ENCODE measurements at places on chromosomes 5 and 9.

DNA sequence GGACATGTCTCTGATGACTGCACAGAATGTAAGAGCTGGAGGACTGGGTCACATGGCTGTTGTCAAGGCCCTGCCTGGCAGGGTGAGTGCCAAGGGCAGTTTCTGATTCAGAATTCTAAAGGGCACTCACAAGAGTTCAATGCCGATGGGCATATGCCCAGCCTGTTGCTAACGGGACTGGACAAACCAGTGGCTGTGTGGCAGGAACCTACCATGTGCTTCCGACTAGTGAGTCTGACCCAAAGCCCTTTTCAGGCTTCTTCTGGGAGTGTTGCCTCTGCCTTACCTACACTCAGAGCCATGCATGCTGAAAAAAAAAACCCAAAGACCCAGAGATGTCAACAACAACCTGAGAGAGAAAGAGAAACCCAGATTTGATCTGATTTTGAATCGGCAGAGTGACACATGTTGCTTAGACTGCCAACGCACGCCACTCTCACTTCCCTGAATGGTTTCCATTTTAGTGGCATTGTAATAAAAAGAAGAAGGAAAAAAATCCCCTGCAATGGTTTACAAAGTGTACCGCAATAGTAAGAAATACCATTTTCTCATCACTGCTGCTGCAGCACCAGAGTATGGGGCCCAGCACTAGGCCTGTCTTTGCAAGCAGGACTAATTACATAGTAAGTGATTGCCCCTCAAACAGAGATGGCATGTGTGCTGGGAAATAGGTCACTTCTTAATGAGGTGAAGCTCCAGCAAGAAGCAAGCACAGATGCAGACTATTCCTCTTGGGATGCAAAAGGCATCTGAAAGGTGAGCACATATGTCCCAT, 194.3 kb downstream of the PALM2AKAP2 start:
- DNase-seq: no peak

DNA sequence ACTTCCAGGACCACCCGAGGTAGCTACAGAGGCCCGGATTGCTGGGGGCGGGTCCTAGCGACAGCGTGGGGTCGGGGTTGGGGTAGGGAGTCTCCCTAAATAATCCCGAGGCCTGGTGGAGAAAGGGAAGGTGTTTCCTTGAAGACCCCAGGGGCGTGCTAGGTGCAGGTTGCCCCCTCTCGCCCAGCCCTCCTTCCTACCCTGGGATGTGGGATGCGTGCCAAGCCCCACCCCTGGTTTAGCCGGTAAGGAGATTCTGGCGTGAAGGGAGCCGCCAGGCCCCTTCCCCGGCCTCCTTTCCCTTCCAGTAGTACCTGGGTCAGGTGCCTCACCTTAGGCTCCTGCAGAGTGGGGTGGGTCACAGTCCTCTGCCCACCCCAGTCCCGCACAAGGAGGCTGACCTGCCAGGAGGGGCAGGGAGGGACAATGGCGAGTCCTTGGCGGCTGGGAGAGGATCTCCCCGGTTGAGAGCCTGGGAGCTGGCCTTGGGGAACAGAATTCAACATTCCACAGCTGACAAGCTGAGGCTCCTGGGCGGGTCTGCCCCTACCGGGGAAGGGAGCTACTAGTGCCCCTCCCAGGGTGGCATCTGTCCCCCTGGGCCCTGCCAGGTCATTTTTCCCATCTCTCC, 674 bp downstream of the TSPAN17 start:
- peak; percentile 16 for DNase-seq

- no peak for DNase-seq
These were observed 71.0 kb upstream of the FCN1 start for GRCh38 chr9:134988706-134989105.

DNA sequence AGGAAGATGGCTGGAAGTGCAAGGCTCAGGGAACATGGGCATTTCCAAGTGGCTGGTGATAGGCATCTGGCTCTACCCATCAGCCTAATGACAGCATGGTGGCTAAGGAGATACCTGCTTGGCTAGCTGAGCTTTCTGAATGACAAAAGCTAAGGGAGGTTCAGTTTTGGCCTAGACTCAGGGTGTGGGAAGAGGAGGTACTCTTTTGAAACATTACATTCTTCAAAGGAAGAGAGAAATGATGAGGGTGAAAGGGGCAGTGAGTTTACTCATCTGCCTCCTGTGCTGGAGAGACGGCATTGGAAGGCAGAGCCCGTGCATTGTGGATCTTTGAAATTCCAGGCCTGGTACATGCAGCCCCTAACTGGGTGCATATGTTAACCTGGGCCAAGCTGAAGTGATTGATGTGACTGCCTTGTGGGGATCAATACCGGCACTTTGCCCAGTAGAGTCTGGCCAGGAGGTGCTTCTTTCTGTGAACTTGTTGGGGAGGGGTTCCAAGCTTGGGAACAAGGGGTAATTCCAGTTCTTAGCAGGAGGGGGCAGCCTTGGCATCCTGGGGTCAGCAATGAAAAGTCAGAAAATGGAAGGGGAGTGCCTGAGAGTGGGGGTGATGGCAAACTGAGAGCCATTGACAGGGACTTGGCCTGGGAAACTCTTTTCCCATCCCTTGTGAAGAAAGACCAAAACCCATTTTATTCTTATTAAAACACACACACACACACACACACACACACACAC, 108.6 kb downstream of the ACER2 start:
- DNase-seq: no peak

GRCh38 chr9:88818495-88819201, 172.6 kb upstream of the S1PR3 start:
- DNase-seq: no peak

- no peak for DNase-seq
These were observed 373.0 kb downstream of the ARRDC3 start for GRCh38 chr5:91010090-91010489.

DNA sequence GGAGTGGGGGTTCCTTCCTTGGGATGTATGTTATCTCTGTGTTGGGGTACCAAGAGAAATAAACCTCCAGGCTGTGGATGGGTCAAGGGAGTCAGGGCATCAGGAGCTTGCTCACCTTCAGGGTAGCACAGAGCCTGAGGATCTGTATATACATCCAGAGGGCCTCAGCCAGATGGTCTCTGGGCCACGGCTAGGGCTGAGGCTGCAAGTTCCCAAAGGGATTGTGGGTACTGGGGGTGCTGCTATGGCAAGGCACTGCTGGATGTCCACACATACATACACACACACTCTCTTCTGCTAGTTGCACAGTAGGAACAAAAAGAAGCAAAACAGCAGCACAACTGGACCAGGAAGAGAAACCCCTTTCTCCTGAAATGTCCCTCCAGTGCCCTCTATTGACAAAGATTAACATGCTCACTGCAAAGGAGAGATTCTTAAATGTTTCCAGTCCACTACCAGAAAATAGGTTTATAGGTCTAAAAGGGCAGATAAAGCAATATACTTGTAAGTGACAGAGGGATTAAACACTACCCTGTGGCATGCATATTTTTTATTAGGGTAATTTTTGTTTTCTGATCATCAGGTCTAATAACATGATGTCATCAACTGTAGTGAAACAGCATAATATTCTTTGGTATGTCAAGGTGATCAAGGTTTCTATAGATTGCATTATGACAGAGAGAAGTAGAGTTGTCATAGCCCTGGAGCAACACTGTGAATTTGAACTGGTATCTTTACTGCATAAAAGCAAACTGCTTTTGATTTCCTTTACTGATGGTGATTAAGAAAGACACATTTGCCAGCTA, 56.3 kb upstream of the KCNN2 start:
- no peak for DNase-seq

GRCh38 chr5:113340537-113340936, 94.3 kb downstream of the TSSK1B start:
- no peak for DNase-seq

DNA sequence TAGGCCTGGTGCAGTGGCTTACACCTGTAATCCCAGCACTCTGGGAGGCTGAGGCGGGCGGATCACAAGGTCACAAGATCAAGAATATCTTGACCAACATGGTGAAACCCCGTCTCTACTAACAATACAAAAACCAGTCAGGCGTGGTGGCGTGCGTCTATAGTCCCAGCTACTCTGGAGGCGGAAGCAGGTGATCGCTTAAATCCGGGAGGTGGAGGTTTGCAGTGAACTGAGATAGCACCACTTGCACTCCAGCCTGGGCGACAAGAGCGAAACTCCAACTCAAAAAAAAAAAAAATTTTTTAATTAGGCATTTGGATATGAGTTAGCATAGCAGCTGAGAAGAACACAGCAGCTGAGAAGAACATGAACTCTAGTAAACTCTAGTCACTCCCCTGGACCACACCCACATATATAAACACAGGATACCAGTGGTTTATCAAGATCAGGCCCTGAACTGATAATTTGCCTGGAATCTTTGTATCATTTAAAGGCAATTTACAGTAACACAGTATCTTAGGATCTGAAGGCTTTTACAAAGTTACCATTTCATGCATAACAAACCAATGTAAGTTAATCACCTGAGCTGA, 4.6 kb upstream of the UGCG start:
- no peak for DNase-seq

GRCh38 chr5:332843-333242, 11.3 kb downstream of the AHRR start:
- no peak for DNase-seq

GRCh38 chr5:146307796-146308195, 30.8 kb upstream of the POU4F3 start:
- DNase-seq: no peak

DNA sequence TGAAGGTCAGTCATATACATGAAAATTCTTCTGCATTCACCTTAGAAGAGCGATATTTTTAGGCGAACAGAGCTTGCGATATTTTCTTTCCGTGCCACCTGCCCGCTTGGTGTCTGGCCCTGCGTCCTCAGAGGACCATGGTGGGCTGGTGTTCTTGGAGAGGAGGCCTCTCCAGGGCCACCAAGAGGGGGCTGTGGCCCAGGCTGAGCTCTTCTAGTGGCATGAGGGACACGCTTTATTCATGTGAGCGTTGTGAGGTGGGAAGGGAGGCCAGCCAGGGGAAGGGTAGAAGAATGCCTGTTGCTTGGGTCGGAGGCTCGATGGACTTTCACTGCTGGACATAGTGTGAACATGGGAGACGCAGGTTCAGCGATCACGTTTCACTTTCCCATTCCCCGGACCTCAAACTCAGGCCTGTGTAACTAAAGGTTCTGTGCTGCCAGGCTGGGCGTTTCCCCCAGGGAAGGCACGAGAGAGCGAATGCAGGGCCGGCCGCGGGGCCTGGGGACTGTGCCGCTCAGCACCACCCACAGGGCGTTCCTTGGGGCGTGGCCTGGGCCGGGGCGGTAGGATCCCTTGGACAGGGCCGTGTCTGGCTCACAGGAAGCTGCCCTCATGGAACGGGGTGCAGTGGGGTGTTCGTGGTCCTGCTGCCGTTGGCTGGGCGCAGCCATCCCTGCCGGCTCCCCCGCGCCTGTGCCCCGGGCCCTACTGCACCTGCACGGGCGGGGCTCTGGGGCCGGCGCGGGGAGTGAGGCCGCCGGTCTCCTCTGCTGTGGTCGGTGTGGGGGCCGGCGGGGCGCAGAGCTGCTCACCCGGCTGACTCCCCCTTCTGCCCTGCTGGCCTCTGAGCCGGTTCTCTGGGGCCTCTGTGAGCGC, 40.7 kb upstream of the CLPTM1L start:
- peak; percentile 69 for DNase-seq

- DNase-seq: no peak
These were observed 97.3 kb upstream of the ADAMTS16 start for GRCh38 chr5:5042806-5043205.

DNA sequence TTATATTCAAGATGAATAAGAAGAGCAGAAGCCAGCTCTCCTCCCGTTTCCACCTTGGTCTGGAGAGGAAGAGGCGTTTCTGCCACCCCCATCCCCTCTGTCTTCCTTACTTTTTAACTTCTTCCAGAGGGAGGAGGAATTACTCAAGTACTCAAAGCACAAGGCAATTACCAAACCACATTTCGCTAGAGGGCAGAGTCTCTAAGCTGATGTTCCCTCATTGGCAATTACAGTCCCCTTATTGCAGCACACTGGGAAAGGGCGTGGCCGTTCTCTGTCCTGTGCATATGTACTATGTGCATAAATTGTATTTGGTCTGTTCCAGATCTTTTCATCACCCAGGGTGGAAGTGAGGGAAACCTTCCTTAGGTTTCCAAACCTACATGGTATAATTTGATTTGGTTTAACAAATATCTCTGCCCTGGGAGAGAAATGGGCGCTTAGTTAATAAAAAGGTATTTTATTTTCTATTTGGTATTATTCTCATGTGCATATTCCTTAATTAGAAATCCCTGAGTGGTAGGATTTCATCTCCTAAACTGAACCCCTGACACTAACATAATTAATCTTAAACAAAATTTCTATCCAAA, 29.8 kb upstream of the ALDOB start:
- DNase-seq: no peak

- no peak for DNase-seq
These were observed 115.2 kb downstream of the GCNT1 start for GRCh38 chr9:76573905-76574760.

DNA sequence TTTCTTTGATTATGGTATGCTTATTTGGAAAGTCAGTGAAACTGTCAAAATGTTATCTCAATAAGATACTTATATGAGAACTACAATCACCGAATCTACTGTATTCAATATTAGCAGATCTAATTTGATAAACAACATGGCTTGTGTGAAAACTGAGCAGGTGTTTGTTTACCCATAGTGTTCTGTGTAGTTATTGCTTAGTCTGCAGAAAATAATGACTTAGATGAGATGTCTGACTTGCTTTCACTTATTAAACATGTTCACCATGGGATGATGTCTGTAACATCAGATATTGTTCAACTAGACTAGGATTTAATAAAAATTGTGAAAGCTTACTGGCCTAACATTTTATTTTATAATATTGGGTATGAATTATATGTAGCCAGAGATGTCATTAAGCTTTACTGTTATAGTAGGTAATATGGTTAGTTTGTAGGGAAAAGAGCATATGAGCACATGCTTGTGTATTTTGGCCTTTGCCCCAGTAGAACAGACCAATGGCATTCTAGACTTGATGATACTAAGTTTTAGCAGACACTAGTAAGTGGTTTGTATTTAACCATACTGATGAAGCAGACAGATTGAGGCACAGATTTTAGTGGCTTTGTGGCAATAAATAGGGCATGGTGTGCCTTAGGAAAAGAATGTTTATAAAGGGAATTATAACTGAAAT, 16.4 kb downstream of the SUB1 start:
- no peak for DNase-seq

DNA sequence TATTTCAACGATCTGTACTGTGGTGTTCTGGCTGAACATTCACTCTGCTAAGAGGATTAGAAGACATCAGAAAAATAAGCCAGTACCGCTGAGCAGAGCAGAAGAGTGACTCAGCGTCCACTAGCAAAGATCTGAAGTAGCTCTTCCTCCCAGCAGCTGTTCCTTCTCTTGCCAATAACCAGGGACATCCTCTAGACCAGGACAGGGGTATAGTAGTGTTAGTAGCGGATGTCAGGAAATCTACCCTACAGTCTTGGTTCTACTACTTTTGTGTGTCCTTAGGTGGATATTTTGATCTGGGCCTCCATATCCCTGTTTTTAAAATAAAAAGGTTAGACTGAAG, 103.6 kb downstream of the TSSK1B start:
- DNase-seq: no peak

DNA sequence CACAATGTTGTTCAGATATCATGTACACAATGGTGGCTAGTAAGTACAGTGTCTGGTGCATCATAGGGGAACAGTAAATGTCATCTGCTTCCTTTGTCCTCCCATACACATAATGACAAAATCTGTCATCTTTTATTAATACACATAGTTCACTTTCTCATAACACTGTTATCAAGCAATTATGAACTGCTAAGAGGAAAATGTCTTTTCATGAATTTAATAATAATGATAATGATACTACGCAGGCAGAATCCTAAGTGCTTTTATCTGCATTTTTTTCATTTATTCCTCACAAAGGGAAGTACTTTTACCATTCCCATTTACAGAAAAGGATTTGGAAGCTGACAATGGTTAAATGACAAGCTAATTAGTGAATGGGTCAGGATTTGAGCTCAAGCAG, 35.7 kb downstream of the DPYSL3 start:
- no peak for DNase-seq

- DNase-seq: no peak
These were observed 234.7 kb downstream of the NMUR2 start for GRCh38 chr5:152170350-152170749.
